ENCODE measurements at places on chromosomes 2 and 18.
A peak's percentile ranks its signal among the peaks of the same experiment; 100 is the strongest.

DNA sequence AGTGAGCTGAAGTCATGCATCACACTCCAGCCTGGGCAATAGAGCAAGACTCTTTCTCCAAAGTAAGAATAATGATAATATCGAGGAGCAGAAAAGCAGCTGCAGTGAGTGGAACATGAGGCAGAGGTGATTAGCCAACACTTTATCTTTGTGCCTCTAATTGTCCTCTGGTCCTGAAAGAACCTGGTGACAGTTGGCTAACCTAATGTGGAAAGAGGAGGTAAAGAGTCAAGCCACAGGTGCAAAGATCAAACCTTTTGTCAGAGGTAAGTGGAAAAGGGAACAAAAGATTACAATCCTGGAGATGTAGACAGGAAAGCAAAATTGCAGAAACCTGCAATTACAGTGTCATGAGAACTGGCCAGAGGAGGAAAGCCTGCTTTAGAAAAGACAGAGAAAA lies 53.5 kb upstream of the LCLAT1 start:
- no peak for DNase-seq

GRCh38 chr2:43950383-43951008 lies 45.3 kb downstream of the LRPPRC start:
- no peak for DNase-seq

DNA sequence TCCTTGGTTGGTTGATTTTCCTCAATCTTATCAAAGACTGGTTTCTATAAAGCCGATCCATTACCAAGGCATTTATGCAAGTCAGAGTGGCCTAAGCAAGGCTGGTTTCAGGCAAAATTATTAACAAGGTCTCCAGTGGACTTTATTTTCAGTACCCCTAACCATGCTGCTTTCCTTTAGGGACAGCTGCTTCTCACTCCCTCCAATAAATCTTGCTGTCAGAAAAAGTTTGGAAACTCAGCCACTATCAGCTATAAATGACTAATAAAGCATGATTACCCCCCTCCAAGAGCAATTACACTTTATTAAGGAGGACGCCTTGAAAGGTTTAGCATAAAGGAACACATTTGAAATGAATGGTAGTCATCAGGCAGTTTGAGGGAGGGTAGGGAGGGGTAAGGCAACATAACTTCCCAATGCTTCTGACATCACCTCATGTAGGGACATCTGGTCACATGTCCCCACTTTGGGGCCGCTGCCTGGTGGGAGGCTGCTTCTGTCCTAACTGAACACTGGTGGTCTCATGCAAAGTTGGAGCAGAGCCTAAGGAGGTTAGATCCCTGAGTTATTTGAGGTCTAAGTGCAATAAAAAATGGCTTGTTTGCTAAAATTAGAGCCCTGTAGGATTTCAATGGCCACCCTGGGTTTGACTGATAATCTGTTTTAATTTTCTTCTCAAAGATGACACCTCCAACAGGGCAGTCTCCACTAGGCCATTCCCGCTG lies 58.0 kb upstream of the TMEM178A start:
- no peak for DNase-seq

DNA sequence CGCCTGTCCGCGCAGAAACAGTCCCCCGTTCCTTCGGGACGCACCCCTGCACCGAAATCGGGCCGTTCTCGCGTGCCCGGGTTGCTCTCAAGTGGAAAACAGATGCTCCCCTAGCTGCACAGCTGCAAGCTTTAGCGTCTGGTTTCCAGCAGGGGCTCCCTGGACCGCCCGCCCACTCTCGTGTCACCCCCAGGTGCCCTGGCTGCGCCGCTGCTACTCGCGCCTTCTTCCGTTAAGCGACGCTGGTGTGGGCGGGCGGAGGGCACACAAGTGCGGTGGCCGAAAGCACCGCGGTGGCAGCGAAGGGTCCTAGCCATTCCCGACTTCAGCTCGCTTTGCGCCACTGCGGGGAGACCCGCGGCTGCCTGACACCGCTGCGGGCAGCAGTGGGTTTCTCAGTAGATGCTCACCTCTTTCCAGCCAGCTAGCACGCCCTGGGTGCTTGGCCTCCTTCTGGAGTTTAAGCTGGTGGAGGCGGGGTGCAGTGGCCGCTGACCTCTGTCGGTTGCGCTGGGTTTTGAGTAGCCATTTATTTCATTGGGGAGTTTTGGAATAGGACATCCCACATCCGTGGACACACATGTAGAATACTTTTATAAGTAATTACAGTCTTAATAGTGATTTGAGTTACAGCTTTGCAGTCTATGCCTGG lies 806 bp downstream of the ZNF407 start:
- peak; percentile 54 for DNase-seq
